CD4-positive, alpha-beta memory T cell (primary cell): ENCODE measurements at places on chromosomes 6 and 20. TPM values are rescaled to one million over a fixed set of nuclear protein-coding genes. Genes with fewer than 3 reads are reported as not detected.

DNA sequence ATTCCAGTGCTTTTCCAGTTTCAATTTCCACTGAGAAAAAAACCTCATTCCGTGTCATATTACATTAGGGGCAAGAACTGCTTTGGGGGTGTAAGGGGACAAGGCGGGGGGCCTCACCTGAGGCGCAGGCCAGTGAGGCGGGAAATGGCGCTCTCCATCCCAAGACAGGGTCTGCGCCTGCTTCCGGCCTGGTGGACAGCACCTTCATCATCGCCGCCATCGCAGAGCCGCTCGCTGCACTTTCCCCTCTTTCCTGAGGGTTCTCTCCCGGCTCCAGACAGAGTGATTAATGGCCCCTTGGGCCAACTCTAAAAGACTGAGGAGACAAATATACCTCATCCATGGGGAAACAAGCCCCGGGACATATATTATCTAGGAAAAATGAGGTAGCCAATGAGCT, 270.0 kb upstream of the SOX4 start:
- no peak for DNase-seq

- DNase-seq: no peak
These were observed 104.9 kb downstream of the DACT2 start for GRCh38 chr6:168214586-168215104.

- DNase-seq: no peak
These were observed 7.3 kb downstream of the CST3 start for GRCh38 chr20:23630392-23630849.

GRCh38 chr20:39042279-39043150, 80.4 kb downstream of the DHX35 start:
- no peak for DNase-seq

DNA sequence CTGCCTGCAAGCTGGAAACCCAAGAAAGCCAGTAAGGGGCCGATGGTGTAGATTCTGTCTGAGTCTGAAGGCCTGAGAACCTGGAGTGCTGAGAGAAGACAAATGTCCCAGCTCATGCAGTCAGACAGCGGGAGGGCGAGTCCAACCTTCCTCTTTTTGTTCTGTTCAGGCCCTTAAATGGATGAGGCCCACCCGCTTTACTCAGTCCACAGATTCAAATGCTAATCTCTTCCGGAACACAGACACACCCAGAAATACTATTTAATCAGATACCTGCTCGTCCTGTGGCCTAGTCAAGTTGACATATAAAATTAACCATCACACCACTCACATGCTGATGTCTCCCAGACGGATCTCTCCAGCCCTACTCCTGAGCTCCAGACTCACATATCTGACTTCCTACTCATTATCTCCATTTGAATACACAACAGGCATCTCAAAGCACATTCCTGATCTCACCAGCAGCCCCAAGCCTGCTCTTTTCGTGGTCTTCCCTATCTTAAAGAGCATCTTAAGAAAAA, 26.7 kb upstream of the SRC start:
- no peak for DNase-seq

- DNase-seq: no peak
These were observed 240.0 kb downstream of the HDGFL1 start for GRCh38 chr6:22809370-22809769.

DNA sequence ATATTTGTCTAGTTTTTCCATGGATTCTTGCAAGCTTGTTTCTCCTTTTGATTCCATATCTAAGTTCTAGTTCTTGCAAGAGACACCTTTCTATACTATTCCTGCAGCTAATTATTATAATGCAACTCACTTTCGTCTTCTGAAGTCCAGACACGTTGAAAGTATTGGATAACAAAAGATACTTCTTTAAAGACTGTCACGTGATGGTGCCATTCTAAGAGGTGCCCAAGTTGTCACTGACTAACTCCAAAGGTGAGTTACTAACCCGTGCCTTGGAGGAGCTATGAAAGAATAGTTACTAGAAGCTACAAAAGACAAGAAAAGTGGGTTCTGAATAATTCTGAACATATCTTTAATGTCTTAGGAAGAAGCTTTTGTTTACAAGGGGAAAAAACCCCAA, 322.6 kb downstream of the HDGFL1 start:
- DNase-seq: no peak

- no peak for DNase-seq
These were observed 18.4 kb downstream of the THBS2 start for GRCh38 chr6:169235286-169235685.

DNA sequence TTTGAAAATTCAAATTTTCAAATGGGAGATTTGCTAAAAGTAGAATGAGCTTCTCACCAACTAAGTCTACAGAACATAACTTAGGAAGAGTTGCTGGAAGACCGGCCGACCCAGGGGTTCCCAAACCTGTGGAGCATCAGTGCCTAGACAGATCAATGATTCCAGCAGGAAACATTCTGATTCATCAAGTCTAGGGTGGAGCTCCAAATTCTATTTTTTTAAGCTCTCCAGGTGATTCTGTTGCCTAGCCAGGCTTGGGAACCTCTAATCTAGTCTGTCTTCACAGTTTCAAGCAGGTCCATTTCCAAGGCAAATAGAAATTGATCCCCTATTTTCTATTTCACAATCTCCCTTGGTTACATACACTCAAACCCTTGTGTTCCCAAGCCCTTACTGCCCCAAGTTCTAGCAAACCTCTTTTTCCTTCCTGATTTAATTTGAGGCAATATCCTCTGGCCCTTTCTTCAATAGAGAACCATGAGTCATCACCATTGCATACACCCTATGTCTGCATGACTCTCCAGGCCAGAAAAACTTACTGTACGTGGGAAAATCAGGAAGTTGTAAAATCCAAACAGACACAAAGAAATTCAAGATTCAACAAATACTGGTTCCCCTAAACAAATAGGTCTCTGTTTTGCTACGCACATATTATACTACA, 8.9 kb downstream of the ATXN1 start:
- no peak for DNase-seq

- no peak for DNase-seq
These were observed 72.5 kb upstream of the MYLIP start for GRCh38 chr6:16056263-16056870.

DNA sequence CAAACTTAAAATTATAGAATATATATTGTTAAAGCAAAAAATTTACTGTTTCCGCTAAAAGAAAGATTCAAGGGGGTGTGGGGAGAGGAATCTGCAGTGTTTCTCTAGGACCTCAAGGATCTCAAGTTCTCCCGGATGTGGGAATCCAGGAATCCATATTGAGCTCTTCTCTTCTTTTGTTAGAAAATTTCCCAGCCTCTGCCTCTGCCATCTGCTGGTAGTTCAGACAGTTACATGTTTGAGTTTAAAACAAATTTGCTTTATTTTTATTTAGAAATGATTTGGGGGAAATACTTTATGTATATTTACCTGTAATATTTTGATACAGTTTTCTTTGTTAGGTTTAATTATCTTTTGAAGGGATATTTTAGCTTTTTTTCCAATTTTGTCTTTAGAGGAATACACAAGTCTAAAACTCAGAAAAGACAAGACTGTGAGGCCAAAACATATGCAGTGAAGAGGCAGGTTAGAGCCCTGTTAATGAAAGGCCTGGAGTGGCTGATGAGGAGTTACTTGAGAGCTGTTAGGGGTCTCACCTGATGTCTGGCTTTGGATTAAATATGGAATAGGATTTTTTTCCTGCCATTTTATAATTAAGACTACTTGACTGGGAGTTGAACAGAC, 268.8 kb downstream of the ARID1B start:
- DNase-seq: no peak

DNA sequence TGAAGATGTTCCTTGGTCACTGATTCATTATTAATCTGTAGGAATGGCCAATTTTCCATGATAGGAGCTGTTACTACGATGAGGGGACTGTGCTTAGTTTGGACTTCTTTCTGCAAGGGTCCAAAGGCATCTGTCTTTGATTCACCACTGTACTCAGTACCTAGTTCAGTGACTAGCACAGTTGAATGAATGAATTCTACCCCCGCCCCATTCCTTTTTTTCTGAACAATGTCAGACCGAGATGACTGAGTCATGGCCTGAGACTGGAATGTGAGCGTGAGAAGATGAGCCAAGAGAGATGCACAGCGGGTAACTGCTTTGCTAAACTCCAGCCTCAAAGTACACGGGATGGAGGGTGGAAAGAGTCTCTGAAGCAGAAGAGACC, 419 bp upstream of the SNHG17 start:
- no peak for DNase-seq

DNA sequence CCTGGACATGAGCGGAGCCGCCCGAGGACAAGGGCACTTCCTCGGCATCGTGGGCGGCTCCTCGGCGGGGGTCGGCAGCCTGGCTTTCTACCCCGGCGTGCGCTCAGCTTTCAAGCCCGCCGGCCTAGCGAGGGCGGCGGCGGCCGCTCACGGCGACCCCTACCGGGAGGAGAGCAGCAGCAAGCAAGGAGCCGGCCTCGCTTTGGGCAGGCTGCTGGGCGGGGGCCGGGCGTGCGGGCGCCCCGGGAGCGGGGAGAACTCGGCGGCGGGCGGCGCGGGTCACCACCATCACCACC, 6.7 kb downstream of the PRDM13 start:
- no peak for DNase-seq

DNA sequence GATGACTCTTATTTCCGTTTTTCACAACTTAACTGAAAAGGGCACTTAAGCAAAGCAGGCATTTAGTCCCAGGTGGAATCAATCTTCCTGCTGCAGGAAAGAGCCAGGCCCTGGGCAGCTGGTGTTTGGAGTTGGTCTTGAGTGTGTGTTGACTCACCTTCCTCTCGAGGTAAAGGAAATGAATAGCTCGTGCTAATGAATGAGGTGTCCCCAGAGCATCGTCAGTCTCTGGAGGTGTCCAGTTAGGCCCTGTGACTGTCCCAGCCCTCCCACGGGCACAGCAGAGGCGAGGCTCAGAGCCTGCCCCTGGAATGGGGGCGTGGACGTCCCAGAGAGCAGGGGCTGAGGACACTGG, 277.7 kb downstream of the NRN1 start:
- DNase-seq: no peak

DNA sequence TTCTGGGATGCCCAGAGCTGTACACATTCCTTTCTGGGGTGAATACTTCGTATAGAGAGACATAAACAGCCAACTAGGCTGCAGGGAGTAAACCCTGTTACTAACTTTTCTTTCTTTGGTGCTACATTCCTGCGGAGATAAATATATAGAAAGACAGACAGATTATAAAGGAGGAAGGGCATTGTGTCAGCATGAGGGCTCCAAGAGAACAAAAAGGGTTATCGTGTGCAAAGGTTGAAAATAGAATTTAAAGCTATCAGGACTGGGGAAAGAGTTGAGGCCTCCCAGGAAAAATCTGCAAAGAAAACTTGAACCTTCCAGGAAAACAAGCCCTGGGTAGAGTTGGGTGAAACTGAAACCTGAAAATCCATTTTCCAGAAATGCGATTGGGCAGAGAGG, 68.0 kb downstream of the TMEM170B start:
- no peak for DNase-seq

DNA sequence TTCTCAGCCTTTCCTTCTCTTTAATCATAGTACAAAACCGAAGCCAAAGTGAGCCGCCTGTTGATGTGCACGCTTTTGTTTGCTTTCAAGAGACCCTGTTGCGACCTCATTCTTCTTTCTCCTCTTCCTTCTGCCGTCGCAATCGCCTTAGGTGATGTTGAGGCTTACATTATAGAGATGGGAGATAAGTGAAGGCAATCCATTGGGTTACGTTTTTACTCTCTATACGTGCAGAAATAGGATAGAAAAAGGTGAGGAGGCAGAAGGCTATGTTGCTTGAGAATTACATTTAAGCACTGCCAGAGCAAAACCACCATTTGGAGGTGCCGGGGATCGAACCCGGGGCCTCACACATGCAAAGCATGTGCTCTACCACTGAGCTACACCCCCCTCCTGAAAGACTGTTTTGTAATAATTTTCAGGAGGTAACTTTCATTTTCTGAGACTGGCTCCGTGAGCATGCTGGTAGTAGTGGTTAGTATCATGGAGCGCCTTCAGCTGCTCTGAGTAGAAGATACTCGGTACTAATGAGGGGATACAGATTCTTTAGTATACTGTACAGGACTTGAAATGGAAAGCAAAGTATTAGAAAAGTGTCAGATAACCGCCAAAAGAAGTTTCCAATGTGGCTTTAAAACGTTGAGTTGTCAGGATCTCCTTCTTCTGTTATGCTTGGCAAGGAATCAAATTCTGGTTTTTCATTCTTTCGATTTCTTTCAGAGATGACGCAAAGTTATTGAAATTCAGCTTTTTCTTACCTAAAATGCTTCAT, 165.6 kb downstream of the TRIM27 start:
- DNase-seq: no peak

DNA sequence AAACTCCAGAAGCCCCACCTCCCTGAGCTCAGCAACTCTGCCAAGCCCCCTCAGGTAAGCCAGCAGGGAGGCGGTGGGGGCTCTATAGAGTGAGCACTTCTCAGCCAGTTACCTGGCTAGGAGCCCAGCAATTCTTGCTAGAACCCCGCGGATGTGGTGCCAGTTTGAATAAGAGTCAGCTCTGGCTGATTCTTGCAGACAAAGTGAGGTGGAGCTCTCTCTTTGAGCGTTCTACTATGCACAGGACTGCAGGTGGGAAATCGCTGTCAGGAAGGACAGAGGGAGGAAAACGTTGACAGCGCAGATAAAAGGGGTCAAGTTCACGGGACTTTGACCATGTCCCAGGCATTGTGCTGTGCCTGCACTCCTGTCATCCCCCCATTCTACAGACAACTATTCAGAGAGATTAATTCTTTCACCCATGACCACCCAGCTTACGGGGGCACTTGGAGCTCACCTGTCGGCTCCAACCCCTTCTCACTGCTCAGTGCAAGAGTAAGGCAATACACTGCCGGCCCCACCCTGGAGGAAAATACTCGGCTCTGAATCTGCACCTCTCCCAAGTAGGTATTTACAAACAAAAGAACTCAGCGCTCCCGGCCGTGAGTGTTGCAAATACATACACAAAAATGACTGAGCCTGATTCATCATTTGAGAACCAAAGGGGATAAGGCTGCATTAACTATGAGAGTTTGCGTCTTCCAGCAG, 92.9 kb downstream of the ANKRD60 start:
- DNase-seq: no peak

GRCh38 chr6:168615837-168616236, 174.9 kb downstream of the SMOC2 start:
- DNase-seq: no peak

DNA sequence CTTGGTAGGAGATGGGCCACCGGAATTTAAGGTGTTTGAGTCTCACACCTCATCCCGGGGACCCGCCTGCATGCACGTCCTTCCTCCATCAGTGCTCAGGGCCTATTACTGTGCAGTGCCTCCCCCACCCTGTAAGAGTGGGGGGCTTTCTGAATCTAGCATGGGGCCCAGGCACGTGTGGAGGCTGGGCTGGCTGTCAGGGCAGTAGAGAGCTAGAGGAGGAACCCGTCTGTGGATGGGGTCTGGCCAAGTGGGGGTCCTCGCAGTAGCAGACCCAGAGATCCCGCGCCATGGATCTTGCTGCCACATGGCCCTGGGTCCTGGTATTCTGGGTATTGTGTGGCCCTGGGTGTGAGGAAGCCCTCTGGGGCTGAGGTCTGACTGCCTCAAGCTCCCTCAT, 42.9 kb downstream of the SRC start:
- no peak for DNase-seq

TSHZ2 gene
- 2.3 TPM for polyA plus RNA-seq

EYA4 gene
- polyA plus RNA-seq: not detected

CST5 gene
- not detected for polyA plus RNA-seq

TRIM10 gene
- not detected for polyA plus RNA-seq

TRDN gene
- not detected for polyA plus RNA-seq

GABRR2 gene
- not detected for polyA plus RNA-seq
